ENCODE measurements at places on chromosomes 1 and 21.

- DNase-seq, result no peak
These were observed 48.0 kb upstream of the COG2 start for GRCh38 chr1:230594214-230594773.

GRCh38 chr1:67817319-67817718, 15.9 kb downstream of the GNG12 start:
- no peak for DNase-seq

DNA sequence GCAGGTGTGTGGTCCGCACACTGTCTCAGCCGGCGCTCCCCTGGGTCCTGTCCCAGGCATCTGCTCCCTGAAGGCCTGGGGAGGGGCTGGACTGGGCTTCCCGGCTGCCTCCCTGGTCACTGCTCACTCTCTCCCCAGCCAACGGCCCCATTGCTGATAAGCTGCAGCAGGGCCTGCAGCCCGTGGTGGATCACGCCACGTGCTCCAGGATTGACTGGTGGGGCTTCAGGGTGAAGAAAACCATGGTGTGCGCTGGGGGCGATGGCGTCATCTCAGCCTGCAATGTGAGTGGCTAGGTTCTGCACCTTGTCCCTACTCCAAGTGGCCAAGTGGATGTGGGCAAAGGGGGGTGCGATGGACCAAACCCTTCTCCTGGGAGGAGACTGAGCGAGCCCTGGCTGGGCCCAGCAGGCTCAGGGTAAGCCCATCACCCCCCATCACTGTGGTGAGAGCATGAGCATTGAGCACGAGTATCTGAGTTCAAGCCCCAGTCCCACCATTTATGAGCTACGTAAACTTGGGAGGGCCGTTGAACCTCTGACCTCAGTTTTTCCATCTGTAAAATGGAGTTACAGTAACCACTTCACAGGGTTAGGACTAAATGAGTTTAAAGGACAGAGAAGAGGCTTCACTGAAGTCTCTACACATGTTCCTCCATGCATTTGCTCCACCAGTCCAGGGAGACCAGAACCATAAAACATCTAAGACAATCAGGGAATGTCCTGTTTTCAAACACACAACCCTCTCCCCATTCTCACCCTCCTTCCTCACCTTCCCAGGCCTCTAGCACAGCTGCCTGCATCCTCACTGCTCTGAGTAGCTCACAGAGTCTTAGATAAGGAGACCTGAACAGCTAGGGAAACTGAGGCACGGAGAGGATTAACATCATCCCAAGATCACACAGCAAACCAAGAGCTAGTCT, 6.5 kb downstream of the CTRC start:
- no peak for DNase-seq

GRCh38 chr21:15514073-15514946, 215.5 kb upstream of the USP25 start:
- peak; percentile 25 for DNase-seq

DNA sequence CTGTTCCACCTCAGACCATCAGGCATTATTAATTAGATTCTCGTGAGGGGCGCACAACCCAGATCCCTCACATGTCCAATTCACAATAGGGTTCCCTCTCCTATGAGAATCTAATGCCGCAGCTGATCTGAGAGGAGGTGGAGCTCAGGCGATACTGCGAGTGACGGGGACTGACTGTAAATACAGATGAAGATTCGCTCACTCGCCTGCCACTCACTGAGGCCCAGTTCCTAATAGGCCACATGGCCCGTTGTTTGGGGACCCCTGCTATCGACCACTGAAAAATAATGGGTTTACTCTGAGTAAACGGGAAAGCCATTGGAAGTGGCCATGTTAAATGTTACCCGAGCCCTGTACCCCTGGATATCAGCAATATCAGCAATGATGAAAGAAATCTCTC, 65.9 kb downstream of the GRIK1 start:
- DNase-seq, result no peak

GRCh38 chr1:240508950-240509349, 103.0 kb downstream of the GREM2 start:
- no peak for DNase-seq

DNA sequence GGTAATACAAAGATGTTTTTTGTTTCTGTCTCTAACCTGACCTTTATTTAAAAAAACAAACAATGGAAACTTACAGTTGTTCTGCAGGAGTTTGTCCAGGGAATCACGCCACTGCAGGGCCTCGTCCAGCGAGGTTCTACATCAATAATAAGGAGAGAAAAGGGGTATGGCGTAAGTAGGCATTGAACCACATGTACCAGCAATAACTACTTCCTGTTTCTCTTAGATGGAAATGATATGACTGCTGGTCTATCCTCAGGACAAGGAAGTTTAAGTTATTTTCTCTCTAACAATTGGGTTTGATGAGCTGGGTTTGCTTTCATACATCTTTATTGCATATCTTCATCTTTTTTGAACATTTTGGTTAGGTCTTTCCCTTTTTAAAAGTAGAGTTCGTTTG, 40.9 kb downstream of the RGS5 start:
- no peak for DNase-seq

GRCh38 chr21:32192291-32193097, 86.4 kb downstream of the MIS18A start:
- no peak for DNase-seq

DNA sequence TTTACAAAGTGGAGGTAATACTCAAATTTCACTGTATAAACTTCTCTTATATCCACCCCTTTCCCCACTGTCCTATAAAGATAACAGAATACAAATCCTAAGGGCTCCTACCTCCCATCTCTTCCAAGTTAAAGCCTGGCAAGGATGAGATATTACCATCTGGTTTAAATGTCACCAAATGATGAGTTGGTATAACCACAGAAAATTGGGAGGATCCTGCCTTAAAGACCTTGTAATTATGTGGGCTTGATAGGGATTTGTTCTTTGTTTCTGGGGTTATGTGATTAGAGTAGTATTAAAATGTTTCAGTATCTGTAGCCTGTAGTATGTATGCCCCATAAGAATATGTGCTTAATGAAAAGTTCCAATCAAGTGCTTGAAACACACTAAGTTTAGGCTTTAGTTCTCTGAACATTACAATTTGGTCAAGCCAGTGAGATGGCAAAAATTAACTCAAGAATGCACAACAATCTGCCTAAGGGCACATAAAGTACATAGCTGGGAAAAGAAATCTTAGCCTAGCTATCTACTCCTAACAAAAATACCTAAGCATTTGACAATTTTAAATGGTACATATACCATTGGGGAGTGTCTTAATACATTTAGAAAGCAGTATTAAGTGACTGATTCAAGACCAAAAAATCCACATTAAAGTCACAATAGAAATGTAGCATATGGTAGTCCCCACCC, 14.0 kb downstream of the KDM5B start:
- DNase-seq, result no peak

GRCh38 chr1:206705726-206706297, 21.1 kb downstream of the MAPKAPK2 start:
- no peak for DNase-seq

GRCh38 chr21:15557925-15558324, 171.9 kb upstream of the USP25 start:
- no peak for DNase-seq

DNA sequence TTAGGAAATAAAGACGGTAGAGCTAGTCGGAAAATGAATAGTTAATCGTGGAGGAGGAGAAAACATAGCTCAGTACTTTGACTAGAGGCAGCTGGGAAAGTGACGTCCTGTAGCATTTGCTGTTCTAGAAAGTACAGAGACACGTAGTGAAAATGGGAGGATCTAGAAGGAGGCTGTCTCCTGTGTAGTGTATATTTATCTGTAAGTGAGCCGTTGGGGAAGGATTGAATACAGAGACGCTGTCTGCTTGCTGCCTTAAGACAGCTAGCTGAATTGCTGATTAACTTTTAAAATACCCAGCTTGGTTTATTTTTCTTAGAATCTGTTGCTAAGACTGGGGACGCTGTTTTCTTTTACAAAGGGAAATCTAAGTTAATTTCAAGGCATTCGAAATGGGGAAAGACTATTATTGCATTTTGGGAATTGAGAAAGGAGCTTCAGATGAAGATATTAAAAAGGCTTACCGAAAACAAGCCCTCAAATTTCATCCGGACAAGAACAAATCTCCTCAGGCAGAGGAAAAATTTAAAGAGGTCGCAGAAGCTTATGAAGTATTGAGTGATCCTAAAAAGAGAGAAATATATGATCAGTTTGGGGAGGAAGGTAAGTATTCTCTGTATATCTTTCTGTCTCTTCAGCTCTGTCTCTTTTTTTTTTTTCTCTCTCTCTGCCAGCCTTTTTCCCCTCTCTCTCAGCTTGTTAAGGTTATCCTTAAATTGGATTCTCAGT, at the start of gene DNAJB4:
DNAJB4 (plus strand) TSS at position 221 of the 729 bp plus-strand sequence; CDS start at position 393, 172 bp downstream.
- no peak for DNase-seq

Data from stimulated activated CD8-positive, alpha-beta memory T cell treated with anti-CD3 and anti-CD28 coated beads, Interleukin-4, amount 100 ng/mL, for 24 hours (primary cell).